ENCODE measurements at places on chromosomes 1 and 21.

DNA sequence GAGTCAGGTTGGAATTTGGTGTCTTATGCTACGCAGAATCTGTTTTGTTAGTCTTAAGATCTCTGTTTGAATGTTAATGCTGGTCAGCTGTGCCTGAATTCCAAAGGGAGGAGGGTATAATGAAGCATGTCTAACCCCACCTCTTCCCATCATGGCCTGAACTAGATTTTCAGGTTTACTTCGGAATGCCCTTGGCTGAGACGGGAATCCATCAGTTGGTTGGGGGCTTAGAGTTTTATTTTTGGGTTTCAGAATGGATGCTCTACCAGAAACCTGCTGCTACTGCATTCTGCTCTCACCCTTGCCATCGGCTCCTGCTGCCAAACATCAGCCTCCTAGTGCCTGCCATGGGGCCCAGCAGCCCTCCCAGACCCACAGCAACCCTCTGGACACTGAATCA, 24.1 kb upstream of the ETV3 start:
- DNase-seq: no peak

DNA sequence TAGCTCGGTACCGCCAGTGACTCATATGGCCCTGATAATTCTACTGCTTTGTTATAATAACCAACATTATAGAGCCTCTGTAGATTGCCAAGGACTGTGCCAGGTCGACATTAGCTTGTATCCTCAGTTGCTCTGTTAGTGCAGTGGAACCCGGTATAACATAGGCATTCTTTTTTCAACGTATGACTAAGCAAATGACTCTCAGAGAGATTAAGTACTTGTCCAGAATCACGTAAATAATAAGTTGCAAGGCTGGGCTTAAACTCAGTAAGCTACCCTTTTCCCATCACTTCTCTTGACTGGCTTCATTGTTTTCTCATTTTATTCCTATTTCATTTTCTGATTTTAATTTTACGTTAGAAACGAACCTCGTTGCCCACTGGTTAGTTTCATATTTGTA, 85.1 kb downstream of the UBE4B start:
- no peak for DNase-seq

DNA sequence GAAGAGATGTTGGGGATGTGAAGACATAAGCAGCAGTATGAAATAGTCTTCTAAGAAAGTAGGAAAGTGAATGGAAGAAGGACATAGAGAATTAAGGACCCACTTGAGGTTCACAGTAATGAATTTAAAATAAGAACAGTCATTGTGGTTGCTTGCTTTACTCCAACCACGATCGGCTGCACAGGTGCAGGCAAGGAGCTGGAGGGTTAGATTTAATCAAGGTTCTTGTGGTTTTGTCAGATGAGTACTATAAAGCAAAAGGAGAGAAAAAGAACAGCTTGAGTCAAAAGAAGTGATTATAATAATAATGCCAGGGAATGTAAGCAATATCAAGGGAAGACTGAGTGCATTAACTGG, 46.1 kb upstream of the RBM34 start:
- no peak for DNase-seq

- no peak for DNase-seq
These were observed 1.0 kb downstream of the DMRTB1 start for GRCh38 chr1:53460211-53460634.
